ENCODE measurements at places on chromosomes 7 and 10.

DNA sequence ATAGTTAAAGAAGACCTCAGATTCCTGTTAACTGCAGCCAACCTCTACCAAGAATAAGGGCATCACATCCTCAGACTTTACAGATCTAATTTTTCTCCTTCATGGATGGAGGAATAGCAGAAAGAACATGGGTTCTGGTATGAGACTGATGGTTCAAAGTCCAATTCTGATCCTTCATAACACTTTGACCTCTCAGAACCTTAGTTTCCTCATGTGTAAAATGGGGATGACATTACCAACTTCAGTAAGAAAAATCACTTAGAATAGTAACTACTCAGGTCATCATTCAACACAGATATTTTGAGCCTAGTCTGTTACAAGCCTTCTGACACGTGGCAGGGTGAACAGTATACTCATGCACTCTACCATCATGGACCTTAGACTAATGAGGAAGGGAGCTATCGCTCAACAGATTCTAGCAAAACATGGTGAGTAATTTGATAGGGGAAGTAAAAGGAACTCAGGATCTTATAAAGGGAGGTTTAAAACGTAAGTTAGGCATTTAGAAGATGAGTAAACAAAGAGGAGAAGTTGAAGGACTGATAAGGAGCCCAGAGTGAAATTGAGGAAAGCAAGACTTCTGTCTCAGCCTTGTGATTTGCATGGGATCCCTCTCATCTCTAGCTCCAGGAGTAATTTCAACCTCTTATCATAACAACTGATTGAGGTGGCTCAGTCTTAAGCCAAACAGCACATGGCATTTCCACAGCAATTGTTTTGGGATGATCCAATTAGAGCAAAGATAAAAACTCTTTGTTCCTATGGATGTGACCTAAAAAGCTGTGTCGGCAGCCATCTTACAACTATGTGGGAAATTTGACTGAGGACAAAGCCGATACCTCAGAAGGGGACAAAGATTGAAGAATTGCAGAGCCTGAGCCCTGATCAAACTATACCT is 69.2 kb upstream of the TCF7L2 start:
- DNase-seq, result no peak

DNA sequence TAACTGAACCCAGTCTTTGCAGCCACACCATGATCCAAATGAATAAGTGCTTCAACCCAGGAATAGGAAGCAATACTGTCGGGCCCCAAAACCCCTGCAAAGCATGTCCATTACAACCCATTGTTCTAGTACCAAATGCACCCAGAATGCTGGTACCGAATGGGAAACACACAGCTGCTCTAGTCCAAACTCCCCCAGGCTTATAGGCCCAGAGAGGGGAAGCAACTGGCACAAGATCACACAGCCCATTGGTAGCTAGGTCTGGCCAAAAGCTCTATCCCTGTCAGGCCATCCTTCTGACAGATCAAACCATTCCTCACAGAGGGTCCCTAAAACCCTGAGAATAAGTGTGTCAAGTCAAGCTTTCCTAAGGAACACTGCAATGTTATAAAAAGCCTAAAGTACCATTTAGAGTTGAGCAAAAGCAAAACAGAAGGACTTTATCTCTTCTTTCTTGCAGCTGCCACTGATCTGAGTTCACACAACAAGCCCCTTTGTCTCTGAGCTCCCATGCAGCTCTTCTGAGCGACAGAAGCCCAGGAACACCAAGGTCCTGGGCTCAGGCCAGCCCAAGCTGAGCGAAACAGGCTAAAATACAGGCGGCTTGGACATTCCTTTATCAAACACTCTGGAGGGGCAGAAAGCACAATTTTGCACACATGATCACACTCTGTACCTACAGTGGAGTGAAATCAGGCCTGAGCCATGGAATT is 116.7 kb downstream of the SGMS1 start:
- DNase-seq, result no peak

DNA sequence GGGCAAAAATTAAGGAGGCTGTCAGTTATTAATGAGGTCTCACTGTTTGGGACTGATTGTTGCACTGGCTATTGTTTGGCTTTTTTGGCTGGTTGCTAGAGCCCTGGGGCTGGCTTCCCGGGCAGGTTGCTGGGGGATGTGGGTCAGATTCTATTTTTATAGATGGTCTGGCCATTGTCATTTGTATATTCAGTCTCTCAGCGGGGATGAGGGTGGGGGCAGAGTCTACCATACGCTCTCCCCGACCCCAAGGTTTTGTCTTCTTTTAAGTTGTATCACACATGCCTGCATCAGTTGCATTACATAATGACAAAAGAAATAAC is 84.3 kb upstream of the GRB10 start:
- no peak for DNase-seq

GRCh38 chr10:95208702-95209391 is 14.8 kb downstream of the ACSM6 start:
- no peak for DNase-seq

DNA sequence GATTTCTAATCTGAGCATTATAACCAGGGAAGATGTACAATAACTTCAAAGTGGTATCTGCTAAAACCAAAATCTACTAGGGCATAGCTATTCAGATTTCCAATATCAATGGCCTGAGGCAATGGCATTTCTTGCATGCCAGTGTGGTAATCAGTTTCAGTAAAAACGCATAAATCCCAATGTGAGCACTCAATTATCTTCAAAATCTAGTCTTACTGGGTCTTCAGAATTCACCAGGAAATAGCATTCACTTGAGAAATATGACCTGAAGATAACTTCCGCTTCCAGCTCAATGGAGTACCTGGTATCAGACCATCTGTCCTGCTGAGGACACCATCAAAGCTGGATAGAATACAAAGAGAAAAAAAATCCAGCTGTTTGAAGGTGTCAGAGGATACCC is 72.4 kb downstream of the TRIL start:
- DNase-seq, result no peak

DNA sequence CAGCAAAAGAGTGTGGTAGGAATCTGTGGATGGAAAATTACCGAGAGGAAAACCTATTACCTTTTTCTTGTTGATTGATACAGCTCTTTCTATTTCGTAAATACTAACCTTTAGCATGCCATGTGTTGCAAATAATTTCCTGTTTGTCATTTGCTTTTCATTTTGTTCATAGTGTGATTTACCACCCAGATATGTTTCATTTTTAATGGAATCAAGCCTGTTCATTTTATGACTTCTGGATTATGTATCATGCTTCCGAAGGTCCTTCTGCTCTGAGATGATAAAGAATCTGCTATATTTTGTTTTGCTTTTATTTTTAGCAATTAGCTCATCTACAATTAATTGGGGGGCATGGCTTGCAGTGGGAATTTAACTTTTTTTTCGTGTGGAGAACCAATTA is 46.5 kb downstream of the INPP5F start:
- no peak for DNase-seq

Measured in stimulated activated CD4-positive, alpha-beta T cell treated with anti-CD3 and anti-CD28 coated beads, Interleukin-15, amount 100 ng/mL, for 48 hours (primary cell).